Stimulated activated CD4-positive, alpha-beta T cell treated with anti-CD3 and anti-CD28 coated beads, Interleukin-1b, Interleukin-23, amount 100 ng/mL, for 24 hours (primary cell): ENCODE measurements at places on chromosomes 1 and 21.

DNA sequence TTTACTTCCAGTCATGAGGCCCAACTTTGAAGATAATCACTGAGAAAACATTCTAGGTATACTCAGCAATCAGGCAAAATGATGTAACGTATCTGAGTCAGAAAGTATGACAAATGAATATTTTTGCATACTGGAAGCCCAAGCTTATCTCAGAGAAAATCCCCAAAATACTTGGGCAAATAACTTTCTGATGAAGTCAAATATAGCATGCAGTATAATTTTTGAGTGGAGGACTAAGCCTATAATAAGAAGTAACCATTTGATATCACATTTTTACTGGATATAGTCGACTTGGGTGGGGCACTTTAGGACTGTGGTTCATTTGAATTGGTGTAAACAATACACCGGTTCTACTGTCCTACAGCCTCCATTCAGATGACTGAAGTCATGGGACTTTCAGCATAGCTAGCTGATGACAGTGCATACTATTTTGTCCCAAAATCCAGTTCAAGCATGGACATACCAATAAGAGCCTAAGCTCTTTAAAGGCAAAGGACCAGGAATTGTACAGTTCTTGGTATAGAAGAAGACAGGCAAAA is 2.3 kb upstream of the GADD45A start:
- DNase-seq, result no peak

DNA sequence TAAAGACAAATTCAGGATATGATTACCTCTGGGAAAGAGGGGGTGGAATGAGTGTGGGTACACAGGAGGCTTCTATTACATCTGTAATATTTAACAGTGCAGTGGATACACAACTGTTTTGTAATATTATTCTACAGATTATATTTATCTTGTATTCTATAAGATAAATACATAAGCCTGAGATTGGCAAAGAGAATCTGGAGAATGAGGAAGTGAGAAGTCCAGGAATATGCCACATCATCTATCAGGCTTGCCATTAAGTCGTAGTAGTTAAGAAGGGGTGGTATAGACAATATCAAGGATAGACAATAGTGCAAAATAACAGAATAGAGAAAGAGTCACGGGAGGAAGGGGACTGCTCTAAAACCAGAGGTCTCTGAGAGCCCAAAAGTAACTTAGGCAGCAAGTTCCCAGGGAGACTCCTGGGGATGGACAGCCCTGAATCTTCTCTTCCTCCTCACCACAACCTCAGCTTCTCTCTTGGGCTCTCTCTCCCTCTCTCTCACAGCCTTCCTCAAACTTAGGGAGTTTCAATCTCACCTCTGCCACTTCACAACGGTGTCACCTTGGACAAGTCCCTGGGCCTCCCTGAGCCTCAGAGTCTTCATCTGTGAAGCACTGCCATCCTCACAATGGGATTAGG is 14.0 kb upstream of the PTAFR start:
- DNase-seq, result no peak

GRCh38 chr1:63813829-63814277 is 40.0 kb downstream of the ROR1 start:
- DNase-seq, result no peak

- no peak for DNase-seq
These were observed 6.7 kb upstream of the CASZ1 start for GRCh38 chr1:10802944-10803715.

DNA sequence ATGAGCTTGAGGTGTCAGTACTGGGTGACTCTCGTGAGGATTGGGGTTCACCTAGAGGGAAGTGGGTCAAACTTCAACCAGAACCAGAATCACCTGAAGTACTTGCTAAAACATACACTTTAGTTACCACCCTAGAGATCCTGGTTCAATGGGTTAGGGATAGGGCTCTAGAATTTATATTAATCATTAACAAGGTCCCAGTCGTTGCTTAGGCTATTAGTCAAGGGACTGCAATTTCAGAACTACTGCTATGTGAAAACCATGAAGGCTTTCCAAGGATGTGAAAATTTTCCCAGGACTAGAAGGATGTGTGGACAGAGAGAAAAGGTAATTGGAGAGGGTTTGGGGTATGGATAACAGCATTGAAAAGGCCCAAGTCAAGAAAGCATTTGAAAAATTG is 162.6 kb downstream of the GRIK1 start:
- no peak for DNase-seq
